Progenitor cell of endocrine pancreas (in vitro differentiated cells): ENCODE measurements at places on chromosomes 3 and 15. TPM values are rescaled to one million over a fixed set of nuclear protein-coding genes. Genes with fewer than 3 reads are reported as not detected.
A peak's percentile ranks its signal among the peaks of the same experiment; 100 is the strongest.

- no peak for DNase-seq
These were observed 281.8 kb upstream of the TGFBR2 start for GRCh38 chr3:30324587-30324986.

SI gene
- 2.0 and 2.7 TPM in 2 replicates for total RNA-seq

TNFSF10 gene
- total RNA-seq: 0.36 and 0.72 TPM in 2 replicates

DNA sequence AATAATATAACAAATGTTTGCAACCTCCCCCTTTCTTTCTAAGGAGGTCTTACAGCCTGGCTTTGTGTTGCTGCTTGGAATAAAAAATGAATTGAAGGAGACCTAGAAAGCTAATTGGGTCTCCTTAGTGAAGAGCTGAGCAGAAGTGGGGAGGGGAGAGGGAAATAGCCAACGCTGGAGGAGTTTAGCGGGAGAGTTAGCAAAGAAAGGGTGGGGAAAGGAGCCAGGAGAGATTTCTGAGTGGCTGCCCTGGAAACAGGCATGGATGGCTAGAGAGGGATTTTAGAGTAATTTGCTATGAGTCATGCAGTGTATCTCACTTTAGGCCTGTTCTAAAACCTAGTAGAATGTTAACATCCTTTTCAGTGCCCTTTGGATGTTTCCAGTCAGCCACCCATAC lies 45.2 kb upstream of the PFN2 start:
- DNase-seq: no peak

DNA sequence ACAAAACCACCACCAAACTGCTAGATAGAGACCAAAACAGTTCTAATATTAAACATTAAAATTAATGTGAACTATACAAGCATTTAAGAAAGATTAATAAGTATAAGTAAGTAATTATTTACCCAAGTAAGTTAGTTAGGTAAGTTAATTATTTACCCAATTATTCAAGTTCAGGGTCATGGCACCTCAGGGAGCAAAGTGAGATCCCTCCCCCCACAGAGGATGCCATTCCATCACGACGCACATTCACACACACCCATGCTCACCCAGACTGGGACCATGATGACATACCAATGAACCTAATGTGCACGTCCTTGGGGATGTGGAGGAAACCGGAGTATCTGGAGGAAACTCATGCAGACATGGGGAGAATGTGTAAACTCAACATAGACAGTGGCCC lies 229.1 kb downstream of the NR2F2 start:
- no peak for DNase-seq

DNA sequence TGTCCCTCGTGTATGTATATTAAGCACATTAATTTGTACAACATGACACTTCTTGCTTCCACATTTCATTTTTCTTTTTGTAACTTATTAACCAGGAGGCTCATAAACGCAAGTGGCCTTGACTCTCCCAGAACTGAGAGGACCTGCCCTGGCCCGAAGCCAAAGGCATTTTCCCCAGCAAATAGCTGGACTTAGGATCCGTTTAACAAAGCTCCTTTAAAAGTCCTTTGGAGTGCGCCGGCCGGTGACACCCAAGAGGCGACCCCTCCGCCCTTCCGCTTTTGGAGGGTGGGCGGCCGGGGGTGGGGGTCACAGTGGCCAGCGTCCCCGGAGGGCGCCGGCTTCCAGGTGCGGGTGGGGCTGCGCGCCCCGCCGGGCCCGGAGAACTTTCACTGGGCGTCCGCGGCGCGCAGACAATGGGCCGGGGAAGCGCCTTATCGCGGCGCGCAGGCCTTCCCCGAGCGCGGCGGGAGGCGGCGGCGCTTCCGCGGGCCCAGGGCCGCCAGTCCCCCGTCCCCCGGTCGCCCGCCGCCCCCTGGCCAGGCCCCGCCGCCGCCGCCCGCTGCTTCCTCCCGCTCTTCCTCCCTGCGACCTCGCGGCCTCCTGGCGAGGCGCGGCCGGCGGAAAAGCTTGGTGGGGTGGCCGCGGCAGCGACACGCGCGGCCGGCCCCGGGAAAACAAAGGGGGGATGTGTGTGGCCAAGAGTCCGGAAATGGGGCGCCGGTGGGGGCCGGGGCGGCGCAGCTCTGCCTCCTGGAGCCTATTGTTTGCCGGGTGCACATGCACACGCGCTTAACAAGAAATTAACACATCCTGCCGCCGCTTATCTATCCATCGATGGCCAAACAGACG lies 613.4 kb downstream of the MCTP2 start:
- peak; percentile 41 for DNase-seq

SGO1 gene
- 14.8 and 15.1 TPM in 2 replicates for total RNA-seq

GRCh38 chr15:79595995-79596622 lies 164.0 kb downstream of the MINAR1 start:
- peak; percentile 37 for DNase-seq

DNA sequence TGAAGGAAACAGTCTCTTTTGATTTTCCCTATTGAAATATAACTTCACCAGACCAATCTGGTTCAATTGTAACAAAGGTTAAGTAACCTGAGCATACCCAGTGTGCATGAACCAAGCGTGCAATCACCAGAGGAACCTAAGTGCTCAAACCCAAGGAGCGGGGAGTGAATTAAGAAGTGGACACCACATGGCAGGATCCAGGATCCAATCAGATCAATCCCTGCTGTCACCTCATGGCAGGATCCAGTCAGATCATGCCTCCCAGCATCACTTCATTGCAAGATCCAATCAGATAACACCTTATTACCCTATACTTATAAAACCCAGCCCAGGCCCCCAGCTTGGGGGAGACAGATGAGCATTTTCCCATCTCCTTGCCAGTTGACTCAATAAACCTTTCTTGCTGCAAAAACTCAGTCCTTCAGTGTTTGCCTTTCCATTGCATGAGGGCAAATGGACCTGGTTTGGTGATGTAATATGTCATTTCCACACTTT lies 38.9 kb upstream of the RNU6-1 start:
- no peak for DNase-seq

DNA sequence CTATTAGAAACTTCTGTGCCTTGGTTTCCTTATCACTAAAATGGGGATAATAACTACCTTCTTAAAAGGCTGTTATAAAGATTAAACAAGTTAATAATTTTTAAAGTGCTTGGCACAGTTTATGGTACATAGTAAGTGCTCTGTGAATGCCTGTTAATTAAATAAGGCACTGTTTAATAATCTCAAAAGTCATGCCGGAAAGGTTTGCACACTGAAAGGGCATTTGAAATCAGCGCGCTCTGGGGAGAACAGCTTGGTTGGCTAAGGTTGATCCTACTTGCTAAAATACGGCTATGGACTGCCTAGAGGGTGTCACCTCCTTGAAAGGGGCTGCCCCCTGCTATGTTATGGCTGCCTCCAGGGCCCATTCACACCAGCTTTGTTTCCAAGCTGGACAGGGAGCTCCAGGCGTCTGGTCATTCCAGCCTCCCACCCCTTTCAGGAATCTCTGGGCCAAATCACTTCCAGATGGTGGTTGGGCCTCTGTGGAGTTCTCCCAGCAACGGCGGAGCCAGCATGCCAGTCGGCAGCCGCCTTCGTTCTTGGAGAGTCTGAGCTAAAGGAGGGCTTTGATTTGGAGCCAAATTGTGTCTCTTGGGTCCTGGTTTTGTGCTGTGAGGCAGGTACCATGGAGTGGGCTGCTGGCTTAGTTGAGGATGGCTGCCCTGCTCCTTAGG lies 5.9 kb downstream of the FLNB start:
- no peak for DNase-seq

UMPS gene
- total RNA-seq: 49.0 and 50.3 TPM in 2 replicates

GRCh38 chr3:156606729-156607128 lies 51.8 kb upstream of the SSR3 start:
- no peak for DNase-seq

- no peak for DNase-seq
These were observed 17.5 kb downstream of the CHRM5 start for GRCh38 chr15:33985751-33986150.

DNA sequence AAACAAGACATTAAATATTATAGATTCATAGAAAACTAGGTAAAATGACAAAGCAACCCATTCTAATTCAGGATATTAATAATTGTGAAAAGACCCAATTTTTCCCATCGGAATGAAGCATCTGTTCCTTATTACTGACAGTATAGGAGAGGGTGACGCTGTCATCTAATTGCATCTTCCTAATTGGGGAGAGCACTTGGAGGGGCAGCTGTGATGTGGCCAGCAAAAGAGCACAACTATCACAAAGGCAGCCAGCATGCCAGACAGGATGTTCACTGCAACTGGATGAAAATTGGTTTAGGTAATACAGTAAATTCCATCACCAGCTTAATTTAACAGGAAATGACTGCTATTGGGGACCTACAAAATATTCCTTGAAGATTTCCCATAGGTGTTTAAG lies 21.9 kb upstream of the MINAR1 start:
- DNase-seq: no peak

DNA sequence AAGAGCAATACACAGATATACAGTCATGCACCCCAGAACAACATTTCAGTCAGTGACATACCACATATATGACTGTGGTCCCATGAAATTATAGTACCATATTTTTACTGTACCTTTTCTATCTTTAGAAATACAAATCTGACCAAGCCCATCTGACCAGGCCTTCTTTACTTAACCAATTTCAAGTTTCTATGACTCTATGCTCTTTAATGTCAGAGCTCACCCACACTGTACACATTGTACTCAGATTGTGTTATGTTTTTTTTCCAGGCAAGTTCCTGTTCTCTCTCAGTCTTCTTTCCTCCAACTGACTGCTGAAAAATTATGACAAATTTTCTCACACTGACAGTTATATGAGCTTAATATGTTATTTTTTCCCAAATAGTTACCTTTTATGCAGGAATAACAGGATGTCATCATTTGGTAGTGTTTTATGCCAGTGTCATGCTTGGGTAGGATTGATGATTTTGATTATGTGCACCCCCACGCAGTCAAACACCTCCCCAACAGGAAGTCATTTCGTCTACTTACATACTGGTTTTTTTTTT lies 8.0 kb upstream of the CBLB start:
- DNase-seq: no peak

DNA sequence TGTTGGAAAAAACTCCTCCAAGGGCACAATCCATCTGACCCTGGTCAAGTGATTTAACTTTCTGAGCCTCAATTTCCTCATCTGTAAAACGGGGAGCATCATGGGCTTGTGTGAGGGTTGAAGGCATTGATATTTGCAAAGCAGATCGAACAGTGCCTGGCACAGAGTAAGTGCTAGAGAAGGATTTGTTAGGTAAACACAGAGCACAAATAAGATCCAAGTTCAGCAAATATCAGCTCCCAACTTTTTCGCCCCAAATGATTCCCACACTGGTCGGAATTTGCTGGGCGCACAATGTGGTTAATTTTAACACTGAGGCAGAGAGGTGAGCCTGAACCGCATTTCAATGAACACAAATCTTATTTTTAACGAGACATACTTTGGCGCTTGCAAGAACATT lies 76.3 kb upstream of the ATP2B2 start:
- DNase-seq: no peak

- peak; percentile 73 for DNase-seq
These were observed 995 bp upstream of the LRRK1 start for GRCh38 chr15:100918034-100918689.

PARP15 gene
- total RNA-seq: 0.55 TPM in 2 replicates

RASL12 gene
- 0.38 and 0.40 TPM in 2 replicates for total RNA-seq

- DNase-seq: no peak
These were observed 195.0 kb downstream of the RORA start for GRCh38 chr15:61033940-61034677.

DNA sequence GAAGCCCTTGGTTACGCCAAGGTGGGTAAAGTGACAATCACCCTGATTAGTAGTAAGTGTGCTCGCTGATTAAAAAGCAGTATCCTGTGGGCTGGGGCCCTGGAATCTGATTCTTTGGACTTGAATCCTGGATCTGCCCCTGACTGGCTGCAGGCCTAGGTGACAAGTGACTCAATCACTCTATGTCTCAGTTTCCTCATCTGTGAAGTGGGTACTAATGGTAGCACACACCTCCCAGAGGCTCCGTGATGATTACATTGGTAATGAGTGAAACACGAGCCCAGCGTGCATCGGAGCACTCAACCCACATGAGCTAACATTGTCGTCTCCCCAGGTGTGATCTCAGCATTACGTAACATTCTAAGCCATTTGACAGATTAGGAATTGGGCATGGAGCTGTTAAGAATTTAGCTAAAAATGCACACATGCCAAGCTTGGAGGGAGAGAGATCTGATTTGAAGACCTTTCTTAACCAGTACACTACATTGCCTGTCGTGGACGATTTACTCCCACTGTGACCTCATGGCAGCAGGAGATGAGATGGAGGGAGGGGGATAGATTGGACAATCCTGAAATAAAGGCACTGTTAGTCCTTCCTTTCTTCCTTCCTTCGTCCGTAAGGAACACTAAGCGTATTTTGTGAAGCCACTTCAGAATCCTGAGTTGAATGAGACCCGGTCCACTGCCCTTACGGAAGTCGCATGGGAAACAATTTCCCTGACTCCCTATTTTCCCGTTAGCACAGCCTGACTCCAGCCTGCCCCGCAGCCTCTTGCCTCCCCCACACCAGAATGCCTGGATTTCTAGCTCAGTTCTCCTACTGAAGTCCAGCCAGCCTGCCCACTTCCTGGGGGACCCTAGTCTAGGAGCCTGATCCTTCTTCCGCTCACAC lies 32.1 kb downstream of the MGLL start:
- no peak for DNase-seq

DNA sequence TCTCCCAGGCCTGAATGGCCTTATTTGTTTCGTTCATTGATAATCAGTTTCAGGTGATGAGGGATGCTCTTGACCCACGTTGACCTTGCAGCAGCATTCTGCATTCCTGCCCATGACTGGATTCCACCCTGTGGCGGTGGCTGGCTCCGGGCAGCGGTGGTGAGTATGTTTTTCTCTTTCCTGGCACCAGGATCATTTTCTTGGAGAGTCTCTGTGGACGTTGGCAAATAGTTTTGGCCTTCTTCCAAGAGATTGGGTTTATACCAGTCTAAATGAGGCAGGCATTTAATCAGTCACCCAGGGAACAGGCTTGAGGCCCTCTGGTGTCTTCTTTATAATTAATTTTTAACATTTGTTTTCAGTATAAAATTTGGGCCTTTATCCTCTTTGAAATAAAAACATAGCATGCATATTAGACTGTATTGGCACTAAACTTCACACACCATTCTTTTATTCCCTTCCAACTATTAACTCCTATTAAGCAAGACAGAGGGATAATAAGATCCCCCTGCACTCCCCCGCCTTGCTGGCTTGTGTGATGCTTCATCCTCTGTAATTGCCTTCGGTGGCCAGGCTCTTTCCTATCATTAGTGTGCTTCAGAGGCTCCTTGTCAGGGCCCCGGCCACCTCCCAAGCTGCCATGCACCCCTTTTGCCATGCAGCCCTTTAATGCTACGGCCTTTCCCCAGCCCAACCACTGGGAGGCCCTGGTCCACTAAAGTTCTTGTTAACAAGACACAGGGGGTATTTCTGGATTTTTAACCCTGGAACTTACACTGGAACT lies 176.2 kb upstream of the TOPAZ1 start:
- DNase-seq: no peak
